ENCODE measurements at places on chromosomes 3 and 15.

DNA sequence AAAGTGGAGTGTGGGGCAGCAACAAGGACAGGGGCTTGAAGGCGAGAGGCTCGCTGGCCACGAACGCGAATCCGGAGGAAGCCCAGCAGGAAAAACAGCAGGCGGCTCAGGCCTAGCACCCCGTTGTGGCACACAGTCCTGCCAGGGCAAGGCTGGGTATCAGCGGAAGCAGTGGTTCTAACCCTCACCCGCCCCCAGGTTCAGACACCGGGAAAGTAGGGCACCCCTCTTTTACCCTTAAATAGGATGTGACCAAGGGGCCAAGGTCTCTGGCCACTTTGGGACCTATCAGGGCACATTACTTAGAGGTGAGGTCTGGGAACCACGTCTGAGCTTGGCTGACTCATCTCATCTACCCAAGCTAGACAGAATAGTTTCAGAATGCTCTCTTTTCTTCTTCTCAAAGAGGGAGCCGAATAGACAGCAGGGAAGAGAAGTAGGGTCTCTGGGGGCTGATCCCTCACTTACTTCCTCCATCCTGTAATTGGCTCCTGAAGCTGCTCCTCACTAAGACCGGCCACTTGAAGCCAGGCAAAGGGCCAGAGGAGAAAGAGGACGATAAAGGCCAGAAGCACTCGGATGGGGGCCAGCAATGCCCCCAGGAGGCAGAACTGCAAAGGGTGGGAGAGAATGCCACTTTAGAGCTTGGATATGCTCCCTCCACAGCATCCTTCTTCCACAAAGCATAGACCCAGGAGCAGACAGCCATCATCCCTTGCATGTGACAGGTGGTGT, 1.7 kb downstream of the LPCAT4 start:
- DNase-seq, result no peak

GRCh38 chr3:9205345-9206143, 43.9 kb downstream of the SRGAP3 start:
- DNase-seq, result no peak

GRCh38 chr3:97883736-97884135, 61.9 kb downstream of the CRYBG3 start:
- DNase-seq, result no peak

DNA sequence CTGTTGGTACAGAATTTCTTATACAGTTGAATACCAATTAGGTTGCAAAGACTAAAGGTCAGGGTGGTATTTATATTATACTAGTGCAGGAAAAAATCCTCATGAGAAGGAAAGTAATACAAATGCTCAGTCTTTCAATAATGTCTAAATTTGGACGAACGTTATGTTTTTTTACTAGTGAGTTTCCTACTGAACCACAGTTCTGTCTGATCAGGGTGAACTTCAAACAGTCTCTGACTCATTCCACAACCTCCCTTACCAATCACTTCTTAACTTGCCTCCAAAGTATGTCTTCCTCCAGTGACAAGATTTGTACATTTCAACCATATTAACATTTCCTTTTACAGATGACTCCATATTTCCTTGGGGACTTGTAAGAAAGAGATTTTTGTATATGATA, 3.4 kb downstream of the TMEM212 start:
- no peak for DNase-seq

DNA sequence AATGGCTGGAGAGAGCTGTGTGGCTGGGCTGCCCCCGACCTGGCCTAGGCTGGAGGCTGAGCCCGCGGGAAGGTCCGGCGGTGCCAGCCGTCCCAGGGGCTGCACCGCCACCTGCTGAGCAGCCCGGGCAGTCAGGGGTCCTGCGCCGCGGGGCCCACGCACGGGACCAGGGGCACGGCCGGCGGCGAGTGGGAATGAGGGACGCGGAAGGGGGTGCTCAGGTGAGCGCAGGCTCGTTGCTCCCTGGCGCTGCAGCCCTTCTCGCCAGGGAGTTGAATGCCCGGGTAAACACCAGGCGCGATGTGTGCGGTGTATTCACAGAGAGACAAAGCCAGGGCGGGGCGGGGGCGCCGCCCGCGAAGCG, 666 bp upstream of the SEMA3F start:
- no peak for DNase-seq

All from stimulated activated CD8-positive, alpha-beta memory T cell treated with anti-CD3 and anti-CD28 coated beads, Interleukin-2, amount 100 ng/mL, for 48 hours (primary cell).